ENCODE measurements at places on chromosomes 5 and 9.

GRCh38 chr5:180839935-180840334 lies 21.1 kb downstream of the ZFP62 start:
- DNase-seq, result no peak

- no peak for DNase-seq
Measured at GRCh38 chr9:82424599-82425120, 436.1 kb downstream of the SPATA31D1 start.

DNA sequence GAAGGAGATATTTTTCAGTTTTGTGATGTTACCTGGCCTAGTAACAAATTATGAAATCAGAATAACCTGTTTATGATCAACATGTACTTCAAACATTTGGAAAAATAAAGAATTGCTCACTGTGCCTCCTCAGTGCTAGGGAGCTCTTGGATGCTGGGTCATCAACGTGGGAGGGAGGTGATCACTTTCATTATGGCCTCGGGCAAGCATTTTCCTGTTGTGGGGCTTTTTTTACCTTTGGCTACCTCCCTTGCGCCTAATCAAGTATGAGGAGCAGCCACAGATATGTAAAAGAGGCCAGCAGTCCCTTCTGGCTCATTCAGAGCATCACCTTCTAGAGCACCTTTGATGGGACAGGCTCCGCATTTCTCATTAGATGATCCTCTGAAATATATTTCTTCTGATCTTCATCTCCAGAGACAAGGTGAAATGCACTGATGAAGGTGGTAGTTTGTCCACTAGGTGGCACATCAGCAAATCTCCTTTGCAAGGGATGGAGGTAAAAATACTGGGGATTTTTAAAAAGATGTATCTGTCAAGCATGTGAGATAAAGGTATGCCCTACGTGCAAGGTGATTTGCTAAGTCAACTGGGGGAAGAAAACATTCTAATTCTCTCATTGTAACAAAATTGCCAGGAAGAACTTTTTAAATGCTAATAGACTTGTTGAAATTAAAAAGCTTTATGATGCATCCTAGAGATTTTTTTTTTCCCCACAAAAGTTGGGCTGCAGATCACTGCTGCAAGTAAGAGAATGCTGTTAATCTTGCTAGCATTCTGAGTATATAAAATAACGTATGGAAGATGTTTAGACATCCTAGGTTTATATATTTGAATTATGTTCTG lies 218.2 kb downstream of the MAST4 start:
- peak; percentile 81 for DNase-seq

DNA sequence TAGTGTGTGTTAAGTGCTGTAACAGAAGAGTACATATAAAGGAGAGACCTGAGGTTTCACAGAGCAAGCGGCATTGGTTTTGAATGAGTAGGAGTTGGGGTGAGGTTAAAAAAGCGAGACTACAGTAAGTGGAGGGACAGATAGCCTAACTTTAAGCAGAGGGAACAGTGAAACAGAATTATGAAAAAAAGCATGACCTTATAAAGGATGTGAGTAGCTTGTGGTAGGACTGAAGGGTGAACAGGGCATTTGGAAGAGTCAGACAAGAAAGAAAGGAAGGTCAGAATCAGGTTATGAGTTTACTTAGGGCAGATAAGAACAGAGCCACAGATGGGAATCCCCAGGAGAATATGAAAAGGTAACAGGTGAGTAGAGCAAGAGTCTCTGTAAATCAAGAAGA lies 22.5 kb downstream of the MSANTD3 start:
- DNase-seq, result no peak

DNA sequence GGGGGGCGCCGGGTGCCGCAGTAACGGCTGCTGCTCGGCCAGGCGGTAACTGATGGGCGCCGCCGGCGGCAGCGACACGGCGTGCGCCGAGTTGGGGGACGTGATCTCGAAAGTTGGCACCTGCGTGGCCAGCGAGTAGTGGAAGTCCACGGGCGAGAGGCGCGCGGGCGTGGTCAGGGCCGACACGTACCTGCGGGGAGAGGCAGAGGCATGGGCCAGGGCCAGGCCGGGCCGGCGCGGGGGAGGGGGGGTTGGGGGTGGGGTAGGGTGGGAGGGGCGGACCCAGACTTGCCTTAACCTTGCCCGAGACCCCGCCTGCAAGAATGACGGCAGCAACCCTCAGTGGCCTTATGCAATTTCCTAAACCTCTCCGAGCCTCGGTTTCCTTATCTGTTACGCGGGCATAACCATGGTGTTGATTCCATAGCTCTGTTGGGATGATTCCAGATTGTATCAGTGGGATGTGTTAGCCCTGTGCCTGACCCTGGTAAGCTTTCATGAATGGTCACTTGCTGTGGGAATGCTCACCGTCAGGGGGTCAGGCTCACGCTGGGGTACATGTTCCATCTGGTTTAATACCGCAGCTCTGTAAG lies 53.0 kb downstream of the PSD2 start:
- no peak for DNase-seq

Data from brain (organoid and tissue), 16 donors.